Bronchial epithelial cell (primary cell): ENCODE measurements at places on chromosomes 2 and 18.

DNA sequence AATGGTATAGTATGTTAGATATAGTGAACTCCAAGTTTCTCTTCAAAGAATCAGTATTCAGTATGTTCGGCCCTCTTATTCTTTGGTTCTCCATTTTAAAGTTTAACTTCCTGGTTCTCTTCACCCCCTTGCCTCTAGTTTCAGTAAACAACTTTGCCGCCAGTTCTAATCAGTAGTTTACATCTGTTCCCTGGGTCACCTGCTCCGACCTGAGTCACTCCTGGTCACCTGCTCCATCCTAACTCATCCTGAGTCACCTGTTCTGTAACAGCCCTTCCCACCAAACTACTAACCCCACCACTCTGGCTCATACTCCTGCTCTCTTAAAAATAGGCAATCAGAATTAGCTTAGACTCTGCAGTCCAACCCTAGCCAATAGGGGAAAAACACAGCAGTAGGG lies 23.7 kb upstream of the TEX51 start:
- DNase-seq: no peak

- no peak for DNase-seq
Observed at GRCh38 chr2:88018909-88019308, 2.6 kb upstream of the RNU2-63P start.

DNA sequence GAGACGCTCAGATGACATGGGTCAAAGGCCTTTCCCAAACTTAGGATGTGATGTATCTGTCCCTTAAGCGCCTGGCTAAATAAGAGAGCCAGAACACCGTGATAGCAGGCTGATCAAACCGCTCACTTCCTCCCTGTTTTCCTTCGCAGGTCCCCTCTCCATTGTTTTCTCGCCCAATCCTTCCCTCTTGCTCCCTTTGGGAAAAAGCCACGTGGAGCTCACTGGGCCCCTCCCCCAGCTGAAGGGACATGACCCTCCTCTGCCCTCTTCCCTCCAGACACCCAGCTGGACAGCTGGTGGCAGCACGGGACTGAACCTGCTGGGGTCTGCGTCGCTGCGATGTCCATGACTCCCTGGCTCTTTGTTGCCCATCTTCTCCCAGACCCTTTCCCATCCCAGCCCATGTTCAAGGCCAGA lies 201.7 kb downstream of the TNS1 start:
- no peak for DNase-seq

GRCh38 chr2:133175926-133176325 lies 392.3 kb downstream of the NCKAP5 start:
- no peak for DNase-seq

- DNase-seq: peak; percentile 37
Observed at GRCh38 chr18:73638709-73639108, 508.9 kb downstream of the FBXO15 start.

GRCh38 chr2:44531289-44531688 lies 169.5 kb downstream of the CAMKMT start:
- no peak for DNase-seq

GRCh38 chr2:36560726-36561125 lies 37.2 kb downstream of the FEZ2 start:
- DNase-seq: no peak

DNA sequence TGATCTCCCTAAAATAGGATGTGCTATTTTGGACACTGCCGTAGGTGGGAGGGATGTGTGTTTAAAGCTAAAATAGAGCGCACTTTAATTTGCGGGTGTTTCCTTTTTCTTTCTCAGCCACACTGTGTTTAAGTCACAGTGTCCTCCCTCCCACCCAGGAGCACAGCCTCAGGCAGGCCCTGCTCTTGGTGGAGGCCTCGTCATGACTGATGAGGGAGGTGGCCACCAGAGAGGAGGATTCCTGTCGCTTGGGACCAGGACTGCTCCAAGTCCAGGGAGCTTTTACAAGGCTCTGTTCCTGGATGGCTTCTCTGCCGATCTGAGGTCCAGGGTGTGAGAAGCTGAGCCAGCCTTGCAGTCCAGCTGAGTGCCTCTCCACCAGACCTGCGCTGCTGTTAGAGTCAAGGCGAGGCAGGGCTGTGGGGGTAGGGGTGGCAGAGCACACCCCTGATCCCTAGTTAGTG lies 33.5 kb downstream of the INPP4A start:
- DNase-seq: no peak

- no peak for DNase-seq
Observed at GRCh38 chr2:26483516-26483915, 5.6 kb upstream of the OTOF start.

- no peak for DNase-seq
Observed at GRCh38 chr18:49186242-49186641, 235.5 kb upstream of the SMAD7 start.

- DNase-seq: peak; percentile 100
Observed at GRCh38 chr2:207238831-207239701, 73.3 kb upstream of the KLF7 start.

DNA sequence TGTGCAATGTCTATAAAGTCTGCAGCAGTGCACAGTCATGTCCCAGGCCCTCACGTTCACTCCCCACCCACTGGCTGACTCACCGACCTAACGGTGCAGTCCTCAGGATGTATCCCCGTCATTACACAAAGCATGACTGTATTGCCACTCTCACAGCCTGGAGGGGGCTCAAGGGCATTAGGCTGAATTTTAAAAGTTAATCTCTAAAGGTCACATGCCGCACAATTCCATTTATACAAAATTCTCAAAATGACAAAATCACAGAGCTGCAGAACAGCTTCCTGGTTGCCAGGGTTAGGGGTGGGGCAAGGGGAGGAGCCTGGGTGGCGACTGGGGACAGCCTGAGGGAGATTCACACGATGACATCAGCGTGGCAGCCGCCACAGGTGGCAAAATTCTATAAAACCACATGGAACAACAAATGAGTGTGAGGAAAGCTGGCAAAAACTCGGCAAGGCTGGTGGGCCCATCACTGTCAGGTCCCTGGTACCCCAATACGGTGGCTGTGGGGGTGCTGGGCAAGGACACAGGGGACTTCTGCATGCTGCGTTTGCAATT lies 97.6 kb downstream of the NDUFA10 start:
- peak; percentile 73 for DNase-seq

DNA sequence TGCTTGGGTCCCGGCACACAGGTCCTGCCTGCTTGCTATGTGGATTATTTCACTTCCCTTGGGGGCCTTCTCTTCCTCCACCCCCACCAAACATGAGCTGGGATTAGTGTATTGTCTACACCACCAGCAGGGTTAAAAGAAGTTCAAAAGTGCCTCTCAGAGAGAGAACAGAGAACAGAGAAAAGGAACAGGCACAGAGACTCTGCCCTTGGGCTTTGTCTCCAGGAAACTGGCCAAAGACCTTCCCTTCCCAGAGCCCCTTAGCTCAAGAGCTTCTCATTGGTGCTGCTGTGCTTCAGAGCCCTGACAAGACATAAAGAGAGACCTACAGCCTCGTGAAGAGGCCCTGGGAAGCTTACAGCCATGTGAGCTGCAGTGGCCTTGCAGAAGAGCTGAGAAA lies 7.1 kb upstream of the FIGLA start:
- DNase-seq: no peak

GRCh38 chr2:201349601-201350000 lies 7.5 kb downstream of the FLACC1 start:
- DNase-seq: no peak

DNA sequence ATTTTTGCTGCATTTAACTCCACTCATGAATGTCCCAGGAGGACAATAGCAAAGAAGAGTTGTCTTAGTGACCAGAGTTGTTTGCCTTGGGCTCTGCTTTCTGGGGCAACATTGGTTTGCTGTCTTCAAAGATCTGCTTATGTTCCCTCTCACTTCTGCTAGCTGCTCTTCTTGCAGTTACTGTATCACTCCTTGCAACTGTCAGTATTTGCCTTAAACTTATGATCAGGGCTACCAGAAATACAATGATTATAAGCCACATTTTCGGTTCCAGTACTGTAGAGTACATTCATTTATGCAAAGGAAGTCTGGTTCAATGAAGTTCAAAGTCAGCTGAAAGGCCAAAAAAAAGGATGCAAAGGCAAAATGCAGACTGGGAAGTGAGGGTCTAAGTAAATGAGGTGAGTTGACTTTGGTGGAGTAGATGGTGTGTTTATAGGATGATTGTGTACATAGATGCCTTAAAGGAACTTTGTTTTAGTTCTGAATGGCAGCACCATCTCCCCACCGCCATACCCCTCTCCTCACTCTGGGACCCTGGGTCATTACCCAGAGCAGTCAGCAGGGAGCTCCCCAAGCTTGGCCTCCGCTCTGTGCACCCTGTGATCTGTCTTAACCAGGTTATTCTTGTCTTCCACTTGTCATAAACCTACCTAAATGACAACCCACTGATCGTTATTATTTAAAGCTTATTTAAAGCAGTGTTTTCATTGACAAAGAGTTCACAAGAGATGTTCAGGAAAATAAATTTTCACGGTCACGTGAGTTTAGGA lies 236.0 kb downstream of the DOK6 start:
- no peak for DNase-seq

GRCh38 chr2:168336786-168337388 lies 89.5 kb upstream of the STK39 start:
- DNase-seq: peak; percentile 88

- DNase-seq: peak; percentile 39
Observed at GRCh38 chr2:15059870-15060512, 427.5 kb downstream of the LRATD1 start.

DNA sequence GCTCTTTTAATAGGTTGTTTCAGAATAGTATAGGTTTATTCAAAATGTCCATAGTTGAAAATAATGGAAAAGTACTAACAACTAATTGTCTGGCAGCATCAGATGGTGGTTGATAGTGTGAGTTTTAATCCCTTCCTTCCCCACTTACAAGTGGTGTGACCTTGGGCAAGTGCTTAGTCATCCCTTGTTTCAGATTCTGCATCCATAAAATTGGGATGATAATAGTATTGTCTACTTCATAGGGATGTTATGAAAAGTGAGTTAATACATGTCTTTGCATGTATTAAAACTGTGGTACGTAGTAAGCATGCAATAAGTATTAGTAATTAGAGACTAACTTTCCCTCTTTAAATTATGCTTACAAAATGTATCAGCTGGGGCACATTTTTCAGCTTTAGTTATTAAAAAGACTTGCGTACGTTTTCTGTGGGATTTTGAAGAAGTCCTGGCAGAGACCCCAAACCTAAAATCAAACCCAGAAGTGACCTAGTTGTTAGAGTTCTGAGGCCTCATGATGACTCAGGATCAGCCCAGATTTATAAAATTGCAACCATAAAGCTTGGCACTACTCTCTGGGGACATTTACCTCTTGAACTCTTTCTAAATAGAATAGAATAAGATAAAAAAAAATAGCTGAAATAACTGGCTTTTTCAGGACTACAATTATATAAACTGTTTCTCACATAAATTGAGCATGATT lies 8.6 kb downstream of the ITGA4 start:
- DNase-seq: peak; percentile 67

- DNase-seq: no peak
Observed at GRCh38 chr18:6022074-6022444, 126.7 kb upstream of the TMEM200C start.

GRCh38 chr18:62374410-62374965 lies 49.4 kb downstream of the TNFRSF11A start:
- DNase-seq: peak; percentile 27

- peak; percentile 37 for DNase-seq
Observed at GRCh38 chr2:26840937-26841610, 6.9 kb upstream of the DPYSL5 start.

DNA sequence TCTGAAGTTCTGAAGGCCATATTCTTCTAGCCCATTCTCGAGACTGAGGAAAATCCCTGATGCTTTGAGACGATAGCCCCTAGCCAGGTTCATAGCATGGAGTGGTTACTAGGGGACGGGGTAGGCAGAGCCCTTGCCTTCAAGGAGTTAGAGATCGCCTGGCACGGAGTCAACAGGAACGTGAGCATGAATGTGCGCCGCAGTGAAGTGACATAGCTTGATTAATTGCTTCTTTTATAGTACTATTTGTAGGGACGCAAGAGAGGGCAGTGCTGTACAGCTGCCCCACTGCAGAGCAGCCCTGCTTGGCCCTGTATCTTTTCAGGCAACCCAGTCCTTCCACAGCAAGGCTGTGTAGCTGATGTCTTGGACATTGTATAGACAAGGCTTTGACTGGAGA lies 26.2 kb downstream of the HRH4 start:
- no peak for DNase-seq

DNA sequence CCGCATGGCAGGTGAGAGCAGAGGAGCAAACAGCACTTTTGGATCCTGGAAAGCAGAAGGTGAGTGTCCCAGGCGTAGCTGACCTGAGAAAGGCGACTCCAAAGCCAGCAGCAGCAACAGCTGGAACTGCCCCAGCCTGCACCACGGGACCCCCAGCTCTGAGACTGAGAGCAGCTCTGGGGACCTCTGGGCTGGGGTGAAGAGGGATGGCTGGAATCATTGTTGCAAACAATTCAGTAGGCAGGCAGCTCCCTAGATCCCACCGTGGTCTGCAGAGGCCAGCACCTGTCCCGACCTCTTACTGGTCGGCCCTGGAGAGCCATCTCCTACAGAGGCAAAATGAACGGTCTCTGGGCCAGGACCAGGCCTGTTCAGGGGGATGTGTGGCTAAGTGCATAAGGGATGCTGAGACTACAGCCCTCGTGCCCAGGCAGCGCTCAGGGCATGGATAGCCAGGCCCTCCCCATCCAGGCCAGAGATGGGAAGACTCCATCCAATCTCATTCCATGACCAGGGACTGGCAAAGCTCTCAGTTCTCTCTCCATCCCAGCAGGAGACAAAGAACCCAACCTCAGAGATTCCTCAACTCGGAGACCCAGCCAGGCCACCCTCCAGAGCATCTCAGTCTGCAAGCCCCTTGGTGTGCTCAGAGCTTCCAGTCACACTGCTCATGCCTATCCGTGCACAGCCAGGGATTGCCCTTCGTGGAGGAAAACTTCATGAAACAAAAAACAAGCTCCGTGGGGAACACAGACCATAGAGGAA lies 38.2 kb upstream of the ALPP start:
- no peak for DNase-seq

DNA sequence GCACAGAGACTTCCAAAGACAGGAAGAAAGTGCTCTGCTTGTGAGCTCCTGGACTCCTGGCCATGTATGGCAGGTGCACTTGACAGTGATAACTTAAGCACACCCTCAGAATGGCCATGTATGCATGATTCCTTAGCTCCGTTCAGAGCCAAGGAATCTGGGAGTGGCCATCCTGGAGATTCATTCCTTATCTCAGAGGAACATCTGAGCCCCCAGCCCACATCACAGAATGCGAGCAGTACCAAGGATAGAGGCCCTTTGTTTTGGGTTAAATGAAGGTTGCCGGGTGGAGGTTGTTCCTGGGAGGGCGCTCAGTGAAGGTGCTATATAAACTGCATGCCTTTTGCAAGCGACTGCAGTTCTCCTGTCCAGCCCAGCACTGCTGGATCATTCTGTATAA lies 26.9 kb downstream of the DIPK1C start:
- DNase-seq: no peak

DNA sequence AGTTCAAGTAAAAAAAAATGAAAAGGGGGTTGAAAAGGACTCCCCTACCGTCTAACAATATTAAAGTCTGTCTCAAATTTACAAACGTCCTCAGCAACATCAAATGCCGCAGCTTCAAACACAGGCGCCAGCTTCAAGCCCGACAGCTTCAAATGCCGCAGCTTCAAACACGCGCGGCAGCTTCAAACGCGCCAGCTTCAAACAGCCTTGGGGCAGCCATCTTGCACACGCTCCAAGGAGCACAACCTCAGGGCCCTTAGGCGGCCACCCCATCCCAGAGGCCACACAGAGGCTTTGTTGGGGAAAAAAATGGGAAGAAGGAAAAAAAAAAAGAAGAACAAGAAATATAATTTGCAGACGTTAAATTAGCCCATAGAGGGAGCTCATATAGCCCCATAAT lies 244.4 kb upstream of the VRK2 start:
- no peak for DNase-seq
